ENCODE measurements at places on chromosomes 5 and 9.
A peak's percentile ranks its signal among the peaks of the same experiment; 100 is the strongest.

GRCh38 chr9:131349522-131349880 lies 44.4 kb upstream of the PRRC2B start:
- H3K4me3 ChIP-seq, result peak overlapping the region; percentile 64
- no peaks in the 10 kb centered on the region for H3K36me3 ChIP-seq
- H3K4me1 ChIP-seq, result peaks cover 9% of the 10 kb centered on the region
- H3K27ac ChIP-seq, result no peak overlapping the region
- DNase-seq, result no peak
- no peaks in the 10 kb centered on the region for H3K27me3 ChIP-seq

DNA sequence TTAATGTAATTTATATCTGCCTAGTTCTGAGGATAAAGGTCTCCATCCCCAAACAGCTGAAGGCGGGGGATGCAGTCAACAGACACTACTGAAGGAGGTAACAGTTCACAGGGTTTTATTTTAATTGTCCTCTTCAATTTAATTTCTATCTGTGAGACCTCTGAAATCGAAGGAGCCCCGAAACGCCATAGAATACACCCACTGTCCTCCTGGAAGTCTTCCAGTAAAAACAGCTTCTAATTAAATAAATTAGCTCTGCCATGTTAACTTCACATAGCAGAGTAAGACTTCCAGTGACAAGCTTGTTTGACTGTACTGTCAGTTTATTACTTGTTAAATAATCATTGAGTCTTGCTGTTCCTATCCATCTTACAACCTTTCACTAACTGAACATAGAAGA lies 193.5 kb downstream of the SEC61B start:
- no peaks in the 10 kb centered on the region for H3K36me3 ChIP-seq
- H3K27ac ChIP-seq, result no peak overlapping the region
- no peaks in the 10 kb centered on the region for H3K27me3 ChIP-seq
- H3K4me1 ChIP-seq, result no peaks in the 10 kb centered on the region
- no peak for DNase-seq
- H3K4me3 ChIP-seq, result no peak overlapping the region

- DNase-seq, result no peak
- no peak overlapping the region for H3K4me3 ChIP-seq
- H3K4me1 ChIP-seq, result no peaks in the 10 kb centered on the region
- no peak overlapping the region for H3K27ac ChIP-seq
Observed at GRCh38 chr9:129524582-129525270, 96.2 kb downstream of the C9orf50 start.

- H3K4me1 ChIP-seq, result peaks cover 4% of the 10 kb centered on the region
- no peaks in the 10 kb centered on the region for H3K27me3 ChIP-seq
- no peak overlapping the region for H3K27ac ChIP-seq
- no peak for DNase-seq
- H3K36me3 ChIP-seq, result no peaks in the 10 kb centered on the region
- no peak overlapping the region for H3K4me3 ChIP-seq
Observed at GRCh38 chr5:111454776-111455175, 57.6 kb downstream of the STARD4 start.

- no peak overlapping the region for H3K27ac ChIP-seq
- no peak overlapping the region for H3K4me3 ChIP-seq
- H3K27me3 ChIP-seq, result no peaks in the 10 kb centered on the region
Observed at GRCh38 chr9:75798505-75798904, 92.0 kb upstream of the PCSK5 start.

GRCh38 chr9:117622347-117622746 lies 81.9 kb upstream of the TLR4 start:
- no peak for DNase-seq
- no peak overlapping the region for H3K4me3 ChIP-seq
- H3K36me3 ChIP-seq, result no peaks in the 10 kb centered on the region
- no peak overlapping the region for H3K27ac ChIP-seq
- H3K4me1 ChIP-seq, result no peaks in the 10 kb centered on the region
- no peaks in the 10 kb centered on the region for H3K27me3 ChIP-seq

- no peaks in the 10 kb centered on the region for H3K4me1 ChIP-seq
- no peaks in the 10 kb centered on the region for H3K27me3 ChIP-seq
- no peaks in the 10 kb centered on the region for H3K36me3 ChIP-seq
- no peak overlapping the region for H3K4me3 ChIP-seq
- no peak for DNase-seq
- H3K27ac ChIP-seq, result no peak overlapping the region
Observed at GRCh38 chr9:135700525-135700924, 1.2 kb upstream of the SOHLH1 start.

GRCh38 chr9:89642789-89643188 lies 38.0 kb downstream of the GADD45G start:
- no peak overlapping the region for H3K4me3 ChIP-seq
- peaks cover 15% of the 10 kb centered on the region for H3K4me1 ChIP-seq
- no peak for DNase-seq
- no peaks in the 10 kb centered on the region for H3K27me3 ChIP-seq

DNA sequence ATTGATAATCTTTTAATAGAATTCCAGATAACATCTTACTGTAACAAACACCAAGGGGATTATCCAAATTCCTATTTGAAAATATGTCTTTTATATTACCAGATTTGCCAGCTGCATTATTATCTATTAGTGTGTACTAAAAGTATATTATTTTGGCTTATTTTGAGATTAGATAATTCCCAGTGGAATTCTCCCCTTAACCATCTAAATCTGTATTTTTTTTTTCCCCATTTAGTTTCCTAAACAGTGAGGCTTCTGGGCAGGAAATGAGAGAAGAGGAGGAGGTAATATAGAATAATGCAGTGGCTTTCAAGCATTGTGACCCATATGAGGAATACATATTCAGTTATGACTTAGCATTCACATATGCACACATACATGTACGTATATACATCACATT lies 53.5 kb upstream of the ABL1 start:
- peaks cover 23% of the 10 kb centered on the region for H3K4me1 ChIP-seq
- no peaks in the 10 kb centered on the region for H3K27me3 ChIP-seq
- no peaks in the 10 kb centered on the region for H3K36me3 ChIP-seq
- peak overlapping the region; percentile 98 for H3K27ac ChIP-seq
- no peak for DNase-seq

DNA sequence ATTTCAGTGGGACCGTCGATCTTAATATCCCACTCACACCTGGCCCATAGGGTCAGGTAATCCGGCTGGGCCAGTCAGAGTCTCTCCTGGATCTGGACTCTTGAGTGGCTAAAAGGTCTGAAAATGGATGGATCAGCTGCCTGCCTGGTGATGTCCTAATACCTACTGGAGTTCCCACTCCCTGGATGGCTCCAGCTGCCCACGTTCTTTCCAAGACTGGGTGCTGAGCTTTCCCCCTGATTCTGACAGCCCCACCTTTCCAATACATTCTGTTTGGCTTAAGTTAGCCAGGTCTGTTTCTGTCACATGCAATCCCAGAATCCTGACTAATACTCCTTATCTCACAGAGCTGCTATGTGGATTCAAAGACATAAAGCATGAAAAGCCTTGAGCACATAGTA lies 10.2 kb downstream of the SH3PXD2B start:
- no peak overlapping the region for H3K4me3 ChIP-seq
- DNase-seq, result no peak
- H3K36me3 ChIP-seq, result no peaks in the 10 kb centered on the region

DNA sequence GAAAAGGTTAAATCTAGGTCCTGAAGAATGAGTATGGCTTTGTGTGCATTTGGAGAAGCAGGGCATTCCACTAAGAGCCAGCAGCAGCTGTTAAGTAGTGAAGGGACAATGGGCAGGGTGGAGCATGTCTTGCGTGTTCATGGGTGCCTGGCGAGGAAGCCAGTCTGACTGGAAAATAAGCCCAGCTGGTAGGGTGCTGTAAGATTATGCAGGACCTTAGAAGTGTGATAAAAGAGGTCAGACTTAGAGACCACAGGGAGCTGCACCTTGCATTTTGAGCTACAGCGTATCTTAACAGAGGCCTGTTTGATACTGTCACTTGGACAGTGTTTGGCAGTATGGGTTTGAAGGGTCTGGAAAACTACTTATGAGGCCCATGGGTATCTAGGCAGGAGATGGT lies 131.7 kb upstream of the ELL2 start:
- no peaks in the 10 kb centered on the region for H3K36me3 ChIP-seq
- H3K27me3 ChIP-seq, result no peaks in the 10 kb centered on the region
- no peak overlapping the region for H3K27ac ChIP-seq
- DNase-seq, result no peak
- peaks cover 27% of the 10 kb centered on the region for H3K4me1 ChIP-seq

DNA sequence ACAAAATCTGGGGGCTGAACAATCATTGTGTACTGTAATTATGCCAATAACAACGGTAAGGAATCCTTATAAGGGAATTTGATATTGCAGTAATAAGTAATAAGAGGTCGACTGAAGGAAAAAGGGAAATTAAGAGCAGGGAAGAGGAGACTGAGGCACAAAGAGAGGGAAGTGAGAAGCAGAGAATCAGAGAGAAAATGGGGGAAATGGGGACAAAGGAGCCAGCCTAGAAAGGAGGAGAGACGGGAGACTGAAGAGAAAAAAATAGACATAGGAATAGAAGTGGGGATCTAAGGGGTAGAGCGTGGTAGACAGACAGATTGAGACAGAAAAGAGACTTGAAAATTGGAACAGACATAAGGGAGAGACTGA lies 518 bp upstream of the ZNF300 start:
- H3K4me3 ChIP-seq, result peak overlapping the region; percentile 74
- H3K36me3 ChIP-seq, result peaks cover 7% of the 10 kb centered on the region
- H3K27ac ChIP-seq, result no peak overlapping the region
- peaks cover 5% of the 10 kb centered on the region for H3K4me1 ChIP-seq

- H3K27ac ChIP-seq, result no peak overlapping the region
- peaks cover 7% of the 10 kb centered on the region for H3K4me1 ChIP-seq
- H3K27me3 ChIP-seq, result no peaks in the 10 kb centered on the region
- no peak overlapping the region for H3K4me3 ChIP-seq
- no peaks in the 10 kb centered on the region for H3K36me3 ChIP-seq
Observed at GRCh38 chr5:15579193-15579990, 79.4 kb downstream of the FBXL7 start.

DNA sequence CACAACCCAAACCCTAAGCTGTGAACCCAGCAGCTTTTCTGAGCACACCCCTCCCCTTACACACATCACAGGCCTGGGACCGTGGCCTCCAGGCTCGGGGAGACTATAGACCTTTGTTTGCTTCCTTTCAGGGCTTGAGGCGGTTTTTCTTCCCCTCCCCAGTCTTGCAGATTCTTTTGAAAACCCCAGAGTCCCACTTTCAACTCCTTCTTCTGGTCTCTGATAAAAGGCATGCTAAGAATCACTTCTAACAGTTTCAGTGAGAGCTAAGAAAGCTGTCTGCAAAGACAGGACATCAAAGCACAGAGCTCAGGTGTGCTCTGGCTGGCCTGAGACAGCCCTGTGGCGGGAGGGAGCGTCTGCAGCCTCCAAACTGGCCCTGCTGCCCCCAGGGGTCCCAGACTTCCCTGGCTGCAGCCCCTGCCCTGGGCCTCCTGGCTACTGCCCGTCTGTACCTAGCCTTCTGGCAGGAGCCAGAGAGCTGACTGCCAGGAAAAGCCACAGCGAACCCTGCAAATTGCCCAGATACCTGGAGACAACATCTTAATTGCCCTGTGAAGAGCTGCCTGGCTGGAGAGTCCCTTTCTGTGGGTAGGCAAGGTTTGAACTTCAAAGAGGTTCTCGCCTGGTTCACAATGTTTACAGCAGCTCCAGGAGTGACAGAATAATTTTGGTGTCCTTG lies 138.9 kb downstream of the GADD45G start:
- H3K4me3 ChIP-seq, result no peak overlapping the region
- DNase-seq, result no peak
- H3K27me3 ChIP-seq, result no peaks in the 10 kb centered on the region
- H3K4me1 ChIP-seq, result no peaks in the 10 kb centered on the region

DNA sequence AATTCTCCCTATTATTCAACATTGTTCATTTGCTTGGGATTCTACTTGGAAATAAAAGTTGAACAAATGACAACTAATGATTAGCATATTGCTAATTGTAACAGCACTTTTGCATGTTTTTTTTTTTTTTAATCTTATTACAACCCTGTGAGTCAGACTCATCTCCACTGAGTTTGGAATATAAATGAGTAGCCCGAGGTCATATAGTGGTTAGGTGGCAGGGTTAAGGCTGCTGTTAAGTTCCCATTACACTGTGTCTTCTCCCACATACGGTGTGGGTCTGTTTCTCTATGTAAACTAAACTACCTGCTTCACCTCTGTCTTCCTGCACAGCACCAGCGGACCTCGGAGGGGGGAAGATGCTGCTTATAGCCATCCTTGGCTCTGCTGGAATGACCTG lies 92.4 kb downstream of the EQTN start:
- H3K4me1 ChIP-seq, result peaks cover 14% of the 10 kb centered on the region
- DNase-seq, result no peak
- H3K4me3 ChIP-seq, result no peak overlapping the region
- H3K27ac ChIP-seq, result no peak overlapping the region
- H3K27me3 ChIP-seq, result no peaks in the 10 kb centered on the region

DNA sequence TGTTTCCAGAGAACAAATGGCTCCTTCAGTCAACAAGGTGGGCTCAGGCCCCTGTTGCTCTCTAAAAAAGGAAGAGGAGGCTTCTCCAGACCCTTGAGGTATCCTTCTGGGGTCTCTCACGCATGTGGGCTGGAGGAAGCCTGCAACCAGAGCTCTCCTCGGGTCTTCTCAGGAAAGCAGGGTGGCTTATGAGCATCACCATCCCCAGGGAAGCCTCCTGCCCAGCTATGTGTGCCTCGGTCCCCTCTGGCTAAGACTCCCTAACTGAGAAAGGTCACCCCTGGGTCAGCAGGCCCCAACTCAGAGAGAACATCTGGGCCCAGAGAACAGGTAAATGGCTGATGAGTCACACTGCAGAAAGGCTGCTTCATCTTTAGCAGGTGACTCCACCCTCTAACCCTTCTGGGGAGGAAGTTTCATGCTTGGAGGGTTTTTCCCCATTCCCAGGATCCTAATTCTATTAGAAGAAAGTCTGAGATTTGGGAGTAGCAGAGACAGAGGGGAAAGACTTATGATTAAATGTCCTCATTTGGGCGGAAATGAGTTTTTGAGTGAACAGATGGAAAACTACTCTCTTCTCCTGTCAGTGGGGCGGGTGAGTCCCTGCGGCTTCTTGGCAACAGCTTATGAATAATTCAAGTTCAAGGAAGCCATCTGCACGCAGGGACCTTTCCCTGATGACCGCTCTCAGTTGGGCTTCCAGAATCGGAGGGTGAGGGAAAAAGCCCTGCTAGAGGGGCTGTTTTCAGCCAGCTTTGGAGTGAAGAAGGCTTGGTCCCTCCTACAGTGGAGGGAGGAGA lies 41.9 kb downstream of the TGFBI start:
- H3K27ac ChIP-seq, result no peak overlapping the region
- no peaks in the 10 kb centered on the region for H3K36me3 ChIP-seq
- no peak overlapping the region for H3K4me3 ChIP-seq
- peaks cover 9% of the 10 kb centered on the region for H3K4me1 ChIP-seq
- no peak for DNase-seq

- peaks cover 5% of the 10 kb centered on the region for H3K4me1 ChIP-seq
- H3K27me3 ChIP-seq, result no peaks in the 10 kb centered on the region
Observed at GRCh38 chr5:173831196-173831914, 56.8 kb upstream of the CPEB4 start.

All from thoracic aorta (tissue), 2 donors.